ENCODE measurements at places on chromosomes 7 and 10.

DNA sequence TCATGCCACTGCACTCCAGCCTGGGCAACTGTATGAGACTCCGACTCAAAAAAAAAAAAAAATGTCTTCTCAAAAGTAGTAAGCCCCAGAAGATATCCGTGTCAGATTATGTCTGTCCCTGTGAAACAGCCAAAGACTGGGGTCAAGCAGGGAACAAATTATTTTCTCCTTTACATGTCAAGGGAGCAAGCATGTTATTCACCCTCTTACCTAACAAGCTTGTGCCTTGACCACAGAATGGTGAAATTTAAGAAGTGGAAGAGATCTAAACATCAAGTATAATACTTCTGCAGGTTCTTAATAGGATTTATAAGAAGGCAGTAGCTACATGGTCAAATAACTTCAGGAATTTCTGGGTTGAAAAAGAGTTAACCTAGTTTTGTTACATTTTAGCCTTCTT lies 187.9 kb downstream of the ZNF365 start:
- no peak for DNase-seq

- no peak for DNase-seq
Observed at GRCh38 chr7:28192786-28193585, 12.4 kb upstream of the JAZF1 start.

DNA sequence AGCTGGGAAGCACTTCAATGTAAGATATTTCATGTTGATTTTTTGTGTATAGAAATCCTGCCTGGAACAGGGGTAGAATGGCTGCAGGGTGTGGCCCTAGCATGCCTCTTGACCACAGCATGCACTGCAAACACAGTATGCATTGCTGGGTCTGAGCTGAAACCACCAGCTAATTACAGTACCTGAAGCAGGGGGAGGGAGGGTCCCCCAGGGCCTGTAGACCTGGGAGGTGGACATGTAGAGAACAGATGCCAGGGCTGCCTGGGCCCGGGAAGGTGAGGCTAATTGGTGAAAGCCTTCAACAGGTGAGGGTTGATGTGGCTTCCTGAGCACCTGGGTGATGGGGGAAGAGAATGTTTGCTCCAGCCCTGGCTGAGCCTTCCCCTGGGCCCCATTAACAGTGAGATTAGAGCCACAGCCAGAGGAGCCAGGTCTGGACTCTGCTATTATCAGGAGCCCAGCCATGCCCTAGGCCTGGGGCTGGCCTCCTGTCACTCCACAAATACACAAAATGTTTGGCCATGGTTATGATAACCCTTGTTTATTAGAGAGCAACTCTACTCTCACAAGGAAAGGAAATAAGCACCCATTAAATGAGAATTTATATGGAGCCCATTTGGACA lies 83.3 kb downstream of the PLXNA4 start:
- DNase-seq = no peak

DNA sequence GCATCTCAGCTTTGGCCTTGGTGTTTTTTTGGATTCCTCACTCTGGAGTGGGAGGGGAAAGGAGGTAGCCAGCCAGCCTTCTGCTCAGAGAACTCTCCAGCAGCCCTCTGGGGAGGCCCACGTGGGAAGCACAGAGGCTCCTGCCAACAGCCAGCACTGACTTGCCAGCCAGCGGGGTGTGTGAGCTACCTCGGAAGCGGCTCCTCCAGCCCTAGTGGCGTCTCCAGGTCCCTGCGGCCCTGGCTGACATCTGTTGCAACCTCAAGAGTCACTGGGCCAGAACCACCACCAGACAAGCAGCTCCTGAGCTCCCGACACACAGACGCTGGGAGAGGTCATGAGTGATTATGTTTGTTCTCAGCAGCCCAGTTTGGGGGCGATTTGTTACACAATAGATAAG lies 180.2 kb upstream of the FZD8 start:
- no peak for DNase-seq

GRCh38 chr10:99461230-99461629 lies 30.8 kb upstream of the GOT1 start:
- no peak for DNase-seq

DNA sequence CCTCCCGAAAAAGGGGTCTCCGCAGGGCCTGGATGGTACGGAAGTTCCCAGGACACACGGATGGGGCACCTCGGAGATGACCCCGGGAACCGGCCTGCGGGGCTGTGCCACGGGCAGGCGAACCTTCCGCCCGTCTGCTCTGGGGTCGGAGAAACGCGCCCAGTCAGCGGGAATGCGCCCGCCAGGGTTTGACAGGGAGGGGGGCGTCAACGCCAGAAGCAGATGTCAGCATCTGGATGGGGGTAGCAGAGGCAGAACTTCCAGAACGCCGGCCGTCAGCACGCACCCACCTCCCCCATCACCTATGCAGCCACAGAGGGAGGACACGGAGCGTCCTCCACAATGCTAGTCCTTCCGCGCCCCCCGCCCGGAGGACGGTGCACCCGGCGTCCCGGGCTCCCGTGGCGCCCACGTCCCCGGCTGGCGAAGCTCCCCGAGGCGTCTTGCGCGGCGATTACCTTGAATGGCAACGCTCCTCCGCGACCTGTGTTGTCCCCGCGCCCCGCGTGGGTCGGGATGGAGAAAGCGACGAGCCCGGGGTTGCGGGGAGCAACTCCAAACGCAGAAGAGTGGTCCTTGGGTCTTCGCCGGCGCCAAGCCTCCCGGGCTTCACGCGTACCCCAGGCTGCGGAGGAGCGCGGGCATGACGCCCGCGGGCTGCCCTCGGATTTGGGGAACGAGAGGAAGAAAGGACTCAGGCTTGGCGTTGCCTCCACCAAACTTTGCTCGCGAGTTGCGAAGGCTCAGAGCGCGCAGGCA lies 561 bp downstream of the FGFR2 start:
- DNase-seq = no peak

- no peak for DNase-seq
Observed at GRCh38 chr10:105243381-105243780, 602.3 kb downstream of the SORCS3 start.

GRCh38 chr10:31770307-31770902 lies 158.2 kb downstream of the ARHGAP12 start:
- peak; percentile 34 for DNase-seq

- DNase-seq = no peak
Observed at GRCh38 chr7:29748286-29749099, 57.8 kb upstream of the WIPF3 start.

GRCh38 chr7:28984631-28985030 lies 26.5 kb upstream of the TRIL start:
- no peak for DNase-seq

DNA sequence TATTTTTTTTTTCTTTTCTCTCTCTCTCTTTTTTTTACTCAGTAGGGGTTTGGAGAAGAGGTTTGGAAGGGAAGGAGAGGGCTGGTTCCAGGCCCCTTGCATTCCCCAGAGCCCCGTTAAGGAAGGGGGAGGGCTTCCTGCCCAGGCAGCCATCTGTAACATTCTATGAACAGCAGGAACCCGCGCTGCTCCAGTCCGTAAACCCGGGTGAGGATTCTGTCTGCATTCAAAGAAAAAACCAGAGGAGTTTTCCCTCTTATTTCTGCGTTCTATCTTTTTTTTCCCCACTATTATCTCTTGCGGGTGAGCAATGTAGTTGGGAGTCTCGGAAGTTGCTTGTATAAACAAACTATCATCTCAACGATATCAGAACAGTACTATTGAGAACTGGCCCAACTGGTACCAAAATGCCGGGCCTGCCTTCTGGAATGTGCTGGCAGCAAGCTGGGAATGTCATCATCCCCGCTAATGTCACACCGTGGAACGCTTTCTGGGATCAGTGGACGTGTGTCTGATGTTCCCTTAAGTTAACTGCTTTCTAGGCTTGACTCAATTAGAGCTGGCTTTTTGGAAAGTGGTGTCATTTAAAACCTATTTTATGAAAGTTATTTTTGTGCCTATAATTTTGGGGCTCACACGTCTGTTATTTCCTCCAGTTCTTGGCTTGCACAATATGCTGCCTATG lies 153.1 kb upstream of the MEOX2 start:
- DNase-seq = no peak

DNA sequence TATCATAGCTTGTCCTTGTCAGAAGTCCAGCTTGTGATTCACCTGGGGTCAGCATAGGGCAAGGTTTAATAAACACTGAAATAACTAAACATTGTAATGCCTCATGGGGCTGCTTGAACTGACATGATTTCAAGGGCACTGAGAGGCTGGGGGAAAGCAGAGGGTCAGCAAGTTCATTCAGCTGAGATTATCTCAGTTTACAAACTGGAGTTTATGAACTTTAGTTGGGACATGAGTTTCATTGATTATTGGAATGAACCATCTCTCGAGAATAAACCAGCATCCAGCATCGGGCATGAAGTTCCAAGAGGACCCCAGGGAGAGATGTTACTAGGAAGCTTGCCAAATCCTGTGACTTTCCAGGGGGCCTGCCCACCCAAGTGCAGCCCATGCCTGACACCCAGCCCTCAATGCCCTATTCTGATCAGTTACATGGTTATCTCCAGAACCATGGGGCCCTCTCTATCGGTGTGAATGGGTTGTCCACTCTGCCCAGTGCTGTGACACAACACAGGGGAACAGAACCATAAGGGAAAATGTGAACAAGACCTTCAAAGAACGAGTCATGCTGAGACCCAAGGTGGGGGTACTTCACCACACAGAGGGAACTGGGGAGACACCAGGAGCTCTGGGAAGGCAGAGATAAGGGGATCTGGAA lies 7.9 kb upstream of the CYP3A7 start:
- no peak for DNase-seq

DNA sequence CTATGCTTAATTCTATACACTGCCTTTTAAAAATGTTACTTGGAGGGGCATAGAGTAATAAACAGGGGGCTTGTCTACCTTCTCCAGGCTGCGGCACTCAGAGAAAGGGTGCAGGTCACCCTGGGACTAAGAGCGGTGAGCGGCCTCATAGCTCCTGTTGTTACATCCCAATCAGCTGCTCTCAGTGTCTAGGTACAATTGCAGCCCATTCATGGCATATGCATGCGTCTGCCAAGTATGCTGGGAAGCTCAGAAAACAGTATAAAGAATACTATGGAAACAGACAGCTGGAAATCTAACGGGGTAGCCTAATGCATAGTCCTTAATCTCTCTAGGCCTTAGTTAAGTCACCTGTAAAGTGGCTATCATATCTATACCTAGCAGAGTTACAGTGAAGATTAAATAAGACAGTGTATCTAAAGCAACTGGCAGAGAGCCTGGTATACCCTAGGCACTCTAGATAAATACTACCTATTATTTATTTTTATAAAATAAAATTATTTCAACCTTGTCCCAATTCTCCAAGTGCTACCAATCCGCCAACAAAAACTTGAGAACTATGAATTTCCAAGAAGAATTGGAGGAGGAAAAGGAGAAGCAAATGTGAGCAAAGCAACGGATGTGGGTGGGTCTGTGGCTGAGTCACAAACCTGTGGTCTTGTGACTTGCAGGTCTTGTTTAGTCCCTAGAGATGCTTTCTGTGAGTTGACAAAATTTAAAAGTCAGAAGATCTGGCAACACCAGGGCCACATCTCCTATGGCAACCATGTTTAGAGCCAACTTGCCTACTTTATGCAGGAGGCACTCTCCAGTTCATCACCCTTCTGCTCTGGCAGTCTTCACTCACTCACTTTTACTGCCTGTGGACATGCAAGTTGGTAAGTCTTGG lies 183.0 kb downstream of the RAPGEF5 start:
- DNase-seq = peak; percentile 6

- DNase-seq = no peak
Observed at GRCh38 chr10:23375366-23375765, 30.8 kb upstream of the C10orf67 start.

DNA sequence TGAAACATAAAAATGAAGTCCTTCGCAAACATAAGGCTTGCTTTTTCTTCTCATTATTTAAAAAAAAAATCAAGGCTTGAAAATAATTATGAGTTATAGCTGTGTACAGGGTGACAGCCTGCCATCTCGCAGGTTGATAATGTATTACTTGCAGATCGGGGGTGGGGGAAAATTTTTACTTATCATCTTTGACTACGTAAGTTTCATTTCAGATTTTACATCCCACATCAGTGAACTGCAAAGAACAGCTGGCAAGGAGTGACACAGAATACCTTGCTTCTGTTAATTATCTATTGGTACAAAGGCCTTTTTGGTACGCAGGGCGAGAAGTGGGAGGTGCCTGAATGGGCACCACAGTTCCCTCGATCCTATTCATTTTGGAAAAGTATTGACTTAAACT lies 59.0 kb downstream of the INSYN2A start:
- no peak for DNase-seq

DNA sequence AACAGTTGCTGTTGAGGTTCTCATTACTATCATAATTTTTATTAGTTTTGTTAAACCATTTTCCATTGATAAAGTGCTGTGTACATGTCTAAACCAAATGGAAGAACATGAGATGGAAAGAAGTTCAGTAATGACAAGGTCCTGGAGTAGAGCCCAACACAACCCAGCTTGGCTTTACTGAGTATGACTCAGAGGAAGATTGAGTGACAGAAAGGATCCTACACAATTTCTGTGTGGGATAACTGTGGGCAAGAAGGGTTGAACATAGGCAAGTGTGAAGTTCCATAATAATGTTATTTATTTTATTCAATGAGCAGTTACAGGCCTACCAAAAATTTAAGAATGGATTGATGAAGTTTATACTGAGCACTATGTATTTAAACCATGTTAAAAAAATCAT lies 15.9 kb downstream of the PRKG1 start:
- DNase-seq = no peak

GRCh38 chr10:4865945-4866661 lies 40.1 kb downstream of the AKR1E2 start:
- no peak for DNase-seq

DNA sequence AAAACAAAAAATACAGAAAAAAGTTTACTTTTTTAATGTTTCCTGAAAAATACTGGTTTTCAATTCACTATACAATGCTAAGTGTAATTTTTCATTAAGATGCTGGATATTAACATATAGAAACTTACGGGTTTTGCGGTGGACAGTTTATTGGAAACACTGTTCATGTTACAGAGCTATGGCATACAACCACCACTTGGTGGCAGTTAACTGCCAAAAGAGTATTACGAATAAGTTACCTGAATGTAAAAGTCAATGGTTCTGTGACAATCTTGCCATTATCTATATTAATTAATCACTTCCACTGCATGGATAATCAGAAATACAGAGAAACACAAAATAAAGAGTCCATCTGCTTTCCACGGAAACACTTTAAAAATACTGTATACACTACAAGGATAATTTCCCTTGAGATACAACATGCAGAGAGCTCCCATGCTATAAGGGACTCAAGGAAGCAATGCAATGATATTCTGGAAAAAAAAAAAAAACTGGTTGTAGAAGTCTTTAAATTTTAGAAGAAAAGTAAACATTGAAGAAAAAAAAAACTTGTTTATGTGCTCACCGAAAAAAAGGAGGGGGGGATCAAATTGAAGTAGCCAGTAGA lies 97.0 kb downstream of the TPK1 start:
- no peak for DNase-seq

- no peak for DNase-seq
Observed at GRCh38 chr10:57786850-57787750, 480.6 kb downstream of the IPMK start.

GRCh38 chr7:7214398-7215347 lies 32.3 kb downstream of the C1GALT1 start:
- no peak for DNase-seq

GRCh38 chr10:59176241-59177030 lies at the start of gene PHYHIPL:
Gene PHYHIPL (plus strand): TSS chr10:59176643. CDS start chr10:59176854, 211 bp downstream.
- DNase-seq = no peak

GRCh38 chr10:97333601-97334369 lies 744 bp downstream of the FRAT2 start:
- DNase-seq = peak; percentile 31

GRCh38 chr10:133088956-133089800 lies 1.5 kb downstream of the ADGRA1 start:
- DNase-seq = no peak

GRCh38 chr7:85186521-85187241 lies at the start of gene SEMA3D:
Gene SEMA3D (minus strand): TSS chr7:85187056. CDS start chr7:85121891, 65,165 bp downstream.
- DNase-seq = peak; percentile 37
